ENCODE measurements at places on chromosomes 12 and 14.

- no peak for DNase-seq
These were observed 43.5 kb downstream of the CMAS start for GRCh38 chr12:22089486-22089885.

DNA sequence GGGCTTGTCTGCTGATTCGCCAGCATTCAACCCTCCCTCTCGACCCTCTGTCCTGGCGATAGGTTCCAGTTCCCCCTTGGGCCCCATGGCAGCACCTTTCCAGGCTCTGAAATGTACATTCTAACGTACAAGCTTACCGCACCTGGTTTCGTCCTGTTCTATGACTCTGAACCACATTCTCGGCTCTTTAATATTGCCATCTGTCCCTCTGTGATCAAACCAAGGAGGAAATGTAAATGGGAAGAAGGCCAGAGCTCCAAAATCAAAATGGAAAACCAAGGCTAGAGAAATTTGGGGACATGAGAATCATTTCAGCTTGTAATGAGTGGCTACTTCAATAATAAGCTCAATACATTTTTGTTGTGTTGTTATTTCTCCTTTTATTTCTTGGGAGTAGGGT lies 117.2 kb downstream of the TTC7B start:
- DNase-seq: no peak

DNA sequence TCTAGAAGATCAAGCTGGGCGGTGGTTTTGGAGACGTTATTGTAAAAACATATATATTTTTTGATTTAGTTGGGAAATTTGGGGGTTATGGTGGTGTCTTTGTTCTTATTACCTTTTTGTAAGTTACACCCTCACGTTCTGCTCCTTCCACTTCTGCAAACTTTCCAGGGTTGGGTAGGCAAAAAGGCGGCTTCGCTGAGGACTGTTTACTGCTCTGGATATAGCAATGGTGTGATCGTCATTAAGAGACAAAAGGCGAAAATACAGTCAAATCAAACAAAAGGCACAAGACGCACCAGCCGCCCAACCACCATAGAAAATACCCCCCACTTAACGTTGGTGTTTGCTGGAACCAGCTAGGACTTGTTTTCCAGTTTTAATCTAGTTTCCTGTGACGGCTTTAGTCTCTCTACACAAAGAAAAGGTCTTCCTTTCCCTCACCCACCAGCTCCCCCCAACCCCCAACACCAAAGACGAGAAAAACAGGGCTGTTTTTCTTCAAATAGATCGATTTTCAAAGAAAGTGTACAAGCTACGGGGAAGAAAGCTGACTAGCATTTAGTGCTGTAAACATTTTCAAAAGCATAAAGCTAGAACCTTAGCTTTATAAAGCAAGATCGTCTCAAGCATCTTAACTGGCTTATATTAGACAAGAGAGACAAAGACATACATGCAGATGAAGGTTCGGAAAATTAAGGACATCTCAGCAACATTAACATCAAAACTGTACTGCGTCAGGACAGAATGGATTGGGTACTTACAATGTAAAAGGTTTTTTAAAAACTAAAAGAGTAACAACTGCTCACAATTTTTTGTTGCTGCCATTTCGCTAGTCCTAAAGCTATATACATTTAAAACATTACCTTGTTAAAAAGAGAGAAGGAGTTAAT lies 2.0 kb upstream of the SETD1B start:
- peak; percentile 25 for DNase-seq

DNA sequence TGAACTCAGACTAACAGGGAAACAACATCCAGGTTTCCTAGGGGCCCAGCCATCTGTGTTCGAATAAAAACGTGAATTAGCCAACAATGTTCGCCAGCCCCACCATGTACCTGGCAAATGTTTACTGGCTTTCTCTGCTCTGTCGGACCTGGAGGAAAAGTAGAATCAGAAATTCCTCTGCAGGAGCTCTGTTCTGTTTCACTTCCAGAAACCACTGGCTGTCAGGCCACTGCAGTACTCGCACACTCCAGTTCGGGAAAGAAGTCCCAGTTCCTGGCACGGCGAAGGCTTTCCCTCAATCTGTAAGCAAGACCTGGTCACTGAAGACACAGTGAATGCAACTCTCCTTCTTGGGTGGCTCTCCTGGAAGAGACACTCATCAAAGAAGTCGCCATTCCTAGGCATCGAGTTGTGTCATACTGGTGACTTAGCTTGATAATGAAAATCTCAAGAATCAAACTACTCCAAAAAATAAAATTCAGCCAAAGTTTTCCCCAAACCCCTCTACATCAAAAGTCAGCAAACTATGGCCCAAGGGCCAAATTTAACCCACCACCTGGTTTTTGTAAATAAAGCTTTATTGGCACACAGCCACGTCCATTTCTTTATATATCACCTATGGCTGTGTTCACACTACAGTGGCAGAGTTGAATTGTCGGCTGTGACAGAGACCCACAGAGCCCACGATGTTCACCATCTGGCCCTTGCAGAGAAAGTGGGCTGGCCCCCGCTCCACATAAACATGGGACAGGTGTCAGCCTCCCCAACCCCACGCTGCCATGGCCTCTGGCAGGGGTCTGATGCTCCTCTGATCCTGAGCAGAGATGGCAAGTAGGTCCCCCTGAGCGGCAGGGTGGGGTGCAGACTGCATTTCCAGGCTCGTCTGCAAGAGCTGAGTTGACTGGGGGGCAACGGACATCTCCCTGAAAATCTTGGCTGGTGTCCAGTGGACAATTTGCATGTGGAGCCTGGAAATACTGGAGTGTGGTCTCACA lies 189.2 kb upstream of the DIO3 start:
- no peak for DNase-seq

DNA sequence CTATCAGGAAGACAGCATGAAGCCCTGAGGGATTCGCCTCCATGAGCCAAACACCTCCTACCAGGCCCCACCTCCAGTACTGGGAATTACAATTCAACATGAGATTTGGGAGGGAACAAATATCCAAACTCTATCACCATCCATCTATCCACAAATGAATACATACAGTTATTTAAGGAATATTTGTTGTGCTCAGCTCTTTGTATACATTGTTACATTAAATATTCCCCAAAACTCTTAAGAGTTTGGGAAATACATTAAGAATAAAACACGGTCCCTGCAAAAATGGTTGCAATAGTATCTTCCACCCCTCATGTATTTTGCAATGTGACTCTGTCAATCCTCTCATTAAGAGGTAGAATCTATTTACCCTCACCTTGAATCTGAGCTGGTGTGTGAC lies 109.8 kb upstream of the PLXNC1 start:
- DNase-seq: no peak

- DNase-seq: peak; percentile 24
These were observed 15.4 kb upstream of the TMEM120B start for GRCh38 chr12:121697093-121697698.

GRCh38 chr12:128079446-128079845 lies 187.5 kb upstream of the TMEM132C start:
- no peak for DNase-seq

- no peak for DNase-seq
These were observed 24.6 kb downstream of the PLXNC1 start for GRCh38 chr12:94172973-94173372.

GRCh38 chr12:1542599-1542998 lies 51.8 kb downstream of the FBXL14 start:
- DNase-seq: no peak

DNA sequence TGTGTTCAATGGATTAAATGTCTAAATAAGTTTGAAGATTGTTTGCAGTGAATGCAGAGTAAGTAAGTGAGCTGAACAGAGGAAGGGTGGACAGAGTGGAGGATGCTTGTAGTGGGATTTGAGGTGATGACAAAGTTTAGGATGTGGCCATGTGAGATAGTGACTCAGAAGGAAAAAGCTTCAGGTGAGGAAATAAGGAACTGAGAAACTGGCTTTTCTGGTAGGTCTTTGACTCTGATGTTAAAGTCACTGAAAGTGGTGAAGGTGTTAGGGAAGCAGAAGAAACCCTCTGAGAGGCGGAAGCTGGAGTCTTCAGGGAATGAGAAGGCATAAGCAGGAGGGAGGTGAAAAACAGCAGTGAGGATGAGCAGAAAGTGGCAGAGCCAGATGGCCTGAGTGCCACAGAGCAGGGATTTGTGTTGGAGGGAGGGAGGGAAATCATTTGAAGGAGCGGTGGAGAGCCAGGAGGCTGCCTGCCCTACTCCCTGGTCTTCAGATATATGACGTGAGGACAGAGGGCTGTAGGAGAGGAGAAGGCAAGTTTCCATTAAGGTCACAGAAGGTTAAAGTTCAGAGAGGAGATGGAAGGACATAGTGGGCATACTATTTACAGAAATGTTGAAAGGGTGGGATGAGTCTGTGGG lies 24.8 kb downstream of the RGS6 start:
- no peak for DNase-seq

DNA sequence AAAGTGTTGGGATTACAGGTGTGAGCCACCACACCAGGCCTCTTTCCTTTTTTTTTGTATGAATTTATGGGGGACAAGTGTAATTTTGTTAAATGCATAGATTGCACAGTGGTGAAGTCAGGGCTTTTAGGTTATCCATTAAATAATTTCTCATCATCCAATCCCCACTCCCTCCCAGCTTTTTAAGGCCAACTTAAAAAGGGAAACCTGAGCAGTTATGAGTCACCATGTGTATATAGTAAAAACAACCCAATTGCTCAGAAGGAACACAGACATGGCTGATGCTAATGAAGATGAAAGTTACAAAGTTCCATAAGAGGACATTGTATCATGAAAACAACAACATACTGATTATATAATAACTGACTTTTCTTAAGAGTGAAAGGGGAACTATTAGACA lies 25.6 kb upstream of the ARID2 start:
- no peak for DNase-seq

GRCh38 chr12:132437943-132438700 lies 51.8 kb upstream of the FBRSL1 start:
- no peak for DNase-seq

GRCh38 chr14:32728526-32728925 lies 210.2 kb upstream of the NPAS3 start:
- no peak for DNase-seq

DNA sequence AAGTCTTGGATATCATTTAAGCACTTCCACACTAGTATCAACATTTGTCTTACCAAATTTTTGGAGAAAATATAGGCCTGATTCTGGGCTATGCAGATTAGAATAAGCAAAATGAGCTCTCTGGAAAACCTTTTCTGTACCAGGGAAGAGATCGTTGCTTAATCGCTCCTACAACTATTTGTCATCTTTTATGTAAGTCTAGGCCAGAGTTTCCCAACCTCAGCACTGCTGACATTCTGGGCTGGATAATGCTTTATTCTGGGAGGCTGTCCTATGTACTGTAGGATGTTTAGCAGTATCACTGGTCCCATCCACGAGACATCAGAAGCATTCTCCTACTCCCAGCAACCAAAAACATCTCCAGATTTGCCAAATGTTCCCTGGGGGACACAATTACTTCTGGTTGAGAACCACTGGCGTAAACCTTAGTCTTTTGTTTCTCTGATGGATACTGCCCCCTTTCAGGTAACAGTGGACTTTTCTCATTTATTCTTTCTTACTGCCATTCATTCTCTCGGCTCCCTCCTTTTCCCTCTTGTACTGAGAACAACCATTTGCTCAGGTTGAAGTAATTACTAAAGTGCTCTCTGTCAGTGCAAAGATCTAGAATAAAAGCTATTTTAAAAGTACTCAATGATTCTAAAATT lies 316.9 kb upstream of the E2F7 start:
- DNase-seq: no peak

GRCh38 chr12:13725049-13725448 lies 256.4 kb downstream of the GRIN2B start:
- no peak for DNase-seq

- peak; percentile 20 for DNase-seq
These were observed 1494.7 kb upstream of the TMEM132C start for GRCh38 chr12:126772171-126772864.

DNA sequence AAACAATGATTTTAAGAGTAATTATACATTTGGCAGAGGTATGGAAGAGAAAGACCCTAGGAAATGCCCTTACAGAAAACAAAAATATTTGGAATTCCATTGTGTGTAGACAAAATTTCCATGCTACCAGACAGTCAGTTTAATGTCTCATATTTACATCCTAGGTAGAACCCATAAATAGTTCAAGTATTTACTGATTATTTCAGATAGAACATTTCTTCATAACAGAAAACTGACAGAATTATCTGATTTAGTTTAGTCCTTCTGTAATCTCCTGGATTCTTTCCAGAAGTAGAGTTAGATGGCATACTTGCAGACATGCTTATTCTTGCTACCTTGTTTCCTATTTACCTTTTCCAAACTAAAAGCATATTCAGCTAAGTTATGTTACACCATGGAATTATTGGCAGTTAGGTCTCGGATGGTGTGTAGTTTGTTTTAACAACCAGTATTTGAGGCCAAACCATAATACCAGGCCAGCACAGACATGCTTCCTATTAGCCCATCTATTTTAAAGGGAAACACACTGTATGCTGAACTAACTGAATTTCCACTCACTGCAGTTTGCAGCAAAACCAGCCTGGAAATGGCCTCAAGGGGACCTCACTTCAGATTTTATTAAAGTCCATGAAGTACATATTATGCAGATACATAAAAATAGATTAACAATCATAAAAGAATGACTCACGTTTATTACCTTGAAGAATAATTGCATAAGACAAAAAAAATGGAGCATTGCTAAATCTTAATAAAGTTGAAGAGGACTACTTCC lies 126.6 kb upstream of the LRIG3 start:
- DNase-seq: no peak

- no peak for DNase-seq
These were observed 29.7 kb upstream of the CHST11 start for GRCh38 chr12:104426926-104427546.

DNA sequence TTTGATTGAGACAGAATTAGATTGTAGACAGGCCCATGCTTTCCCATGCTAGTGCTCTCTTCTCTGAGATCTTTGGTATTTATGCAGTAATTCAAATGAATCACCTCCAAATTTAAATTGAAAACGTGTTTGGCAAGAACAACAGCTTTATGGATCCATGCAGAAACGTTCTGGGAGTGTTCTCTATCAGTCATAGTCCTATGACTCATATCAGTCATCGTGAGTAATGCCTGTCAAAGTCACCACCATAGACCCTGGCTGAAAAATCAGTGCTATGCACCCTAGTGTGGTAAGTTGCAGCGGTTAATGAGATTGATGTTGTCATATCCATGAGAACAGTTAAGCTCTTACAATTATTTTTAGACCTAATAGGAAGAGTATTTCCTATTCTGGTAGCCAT lies 90.1 kb upstream of the FOXG1 start:
- DNase-seq: no peak

DNA sequence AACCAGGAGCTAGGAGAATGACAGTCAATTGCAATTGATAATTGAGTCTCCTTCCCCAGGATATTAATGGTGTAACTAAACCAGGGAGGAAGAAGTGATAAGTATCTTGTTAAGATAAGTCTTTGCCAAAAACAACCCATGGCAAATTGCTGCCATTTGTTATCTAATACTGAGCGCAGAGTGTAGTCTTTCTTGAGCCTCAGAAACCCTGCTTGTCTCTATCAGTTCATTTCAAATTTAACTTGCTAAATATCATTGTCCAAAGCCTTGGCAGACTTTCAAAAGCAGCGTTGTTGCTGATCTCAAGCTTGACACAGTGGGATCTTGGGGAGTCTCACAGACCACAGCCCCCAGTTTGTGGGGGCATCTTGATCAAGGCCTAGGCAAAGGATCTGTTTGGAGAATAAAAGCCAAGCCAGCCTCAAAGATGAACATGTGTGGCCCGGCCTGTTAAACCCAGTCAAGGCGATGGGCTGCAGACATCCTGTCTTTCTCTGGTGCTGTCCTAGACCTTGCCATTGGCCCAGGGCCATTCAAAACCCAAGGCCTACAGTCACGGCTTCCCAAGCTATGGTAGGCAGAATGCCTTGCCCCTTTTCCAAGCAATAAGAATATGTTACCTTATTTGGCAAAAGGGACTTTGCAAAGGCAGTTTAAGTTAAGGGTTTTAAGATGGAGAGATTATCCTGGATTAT lies 164.2 kb downstream of the CHST11 start:
- no peak for DNase-seq

- no peak for DNase-seq
These were observed 42.5 kb upstream of the OTOGL start for GRCh38 chr12:80056845-80057244.
